ENCODE measurements at places on chromosomes 13 and 19.

GRCh38 chr19:23328211-23328610 lies 67.1 kb downstream of the ZNF91 start:
- no peak for DNase-seq

- DNase-seq, result no peak
Measured at GRCh38 chr19:6769006-6769619, 1.9 kb upstream of the SH2D3A start.

DNA sequence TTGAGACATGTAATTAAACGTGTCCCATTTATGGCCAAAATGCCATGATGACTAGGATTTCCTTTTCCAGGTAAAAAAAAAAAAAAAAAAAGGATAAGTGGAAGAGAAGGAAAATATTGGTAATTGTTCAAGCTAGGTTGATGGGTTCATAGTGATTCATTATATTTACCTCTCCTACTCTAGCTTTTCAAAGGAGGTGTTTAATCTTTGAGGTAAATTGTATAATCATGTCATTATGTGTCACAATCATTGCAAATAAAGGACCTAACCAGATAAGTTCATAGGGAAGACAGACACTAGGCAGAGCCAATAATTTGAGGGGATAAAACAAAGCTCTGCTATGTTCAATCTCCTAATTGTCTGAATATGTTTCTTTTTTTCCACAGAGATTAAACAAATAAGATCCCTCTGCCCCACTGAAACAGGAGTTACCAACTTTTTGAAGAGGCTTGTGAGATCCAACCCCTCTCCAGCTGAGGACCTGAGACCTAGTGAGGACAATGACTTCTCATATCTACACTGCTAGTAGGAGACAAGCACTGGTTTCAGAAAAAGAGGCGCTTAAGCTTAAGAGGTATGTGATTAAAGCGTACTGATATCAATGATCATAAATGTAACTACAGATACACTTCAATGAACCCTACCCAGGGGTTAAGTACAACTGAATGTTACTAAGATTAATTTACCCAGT lies 61.4 kb downstream of the USP12 start:
- no peak for DNase-seq

DNA sequence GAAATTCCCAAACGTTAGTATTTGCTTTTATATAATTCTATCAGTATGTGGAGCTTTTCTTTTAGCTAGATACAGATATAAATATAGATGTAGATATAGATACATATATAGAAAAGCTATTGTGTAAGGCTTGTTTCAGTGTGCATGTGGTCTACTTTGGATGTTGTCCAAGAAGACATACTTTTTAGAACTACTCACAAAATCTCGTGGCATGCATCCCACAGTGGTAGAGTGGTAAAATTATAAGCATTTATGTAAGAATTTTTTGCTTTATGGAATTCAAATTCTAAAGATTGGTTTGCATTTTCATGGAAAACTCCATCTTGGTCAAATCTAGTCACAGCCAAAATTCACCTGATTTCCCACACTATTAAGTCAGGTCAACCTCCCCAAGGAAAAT lies 880.4 kb downstream of the EFNB2 start:
- DNase-seq, result no peak

- no peak for DNase-seq
Measured at GRCh38 chr13:99323488-99323887, 16.3 kb upstream of the GPR183 start.

DNA sequence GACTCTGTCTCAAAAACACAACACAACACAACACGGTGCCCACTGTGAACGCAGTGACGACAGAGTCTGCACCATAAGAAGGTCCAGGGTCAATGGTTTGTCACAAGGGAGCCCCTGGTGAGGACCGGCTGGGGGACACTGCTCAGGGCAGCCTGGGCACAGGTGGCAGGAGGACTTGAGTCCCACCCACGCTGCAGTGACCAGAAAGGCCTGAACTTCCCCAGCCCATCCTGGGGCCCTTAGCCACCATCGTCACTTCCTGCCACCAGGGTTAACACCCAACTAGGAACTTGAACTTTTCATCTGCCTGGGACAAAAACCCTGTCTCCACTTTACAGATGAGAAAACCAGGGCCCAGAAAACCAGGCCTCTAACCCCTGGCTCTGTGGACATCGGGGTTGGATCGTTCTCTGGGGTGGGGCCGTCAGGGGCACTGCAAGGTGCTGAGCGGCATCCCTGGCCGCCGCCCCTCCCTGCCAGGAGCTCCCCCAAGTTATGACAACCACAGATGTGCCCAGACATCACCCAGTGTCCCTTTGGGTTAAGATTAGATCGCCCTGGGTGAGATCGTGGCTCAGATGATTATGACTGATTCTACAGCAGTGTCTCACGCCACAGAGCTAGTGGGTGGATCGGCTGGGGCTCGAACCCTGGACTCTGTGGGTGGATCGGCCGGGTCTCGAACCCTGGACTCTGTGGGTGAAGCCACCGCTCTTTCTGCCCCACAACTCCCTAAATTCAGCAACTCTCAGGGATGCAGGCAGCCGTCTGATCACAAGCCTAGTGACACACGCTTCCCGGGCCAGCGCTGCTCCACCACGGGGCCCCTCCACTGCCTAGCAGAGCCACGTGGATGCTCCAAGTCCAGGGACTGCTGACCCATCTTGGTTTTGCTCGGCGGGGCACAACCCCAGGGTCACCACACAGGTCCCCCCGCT lies 14.0 kb downstream of the MOB3A start:
- DNase-seq, result peak; percentile 73

GRCh38 chr13:96728463-96728862 lies 265.8 kb downstream of the OXGR1 start:
- DNase-seq, result no peak

GRCh38 chr13:42720113-42720857 lies 61.1 kb upstream of the FAM216B start:
- peak; percentile 30 for DNase-seq

GRCh38 chr13:78758549-78758948 lies 99.6 kb upstream of the OBI1 start:
- no peak for DNase-seq

GRCh38 chr13:46613409-46614049 lies 60.6 kb downstream of the LRCH1 start:
- DNase-seq, result no peak

- DNase-seq, result no peak
Measured at GRCh38 chr19:751501-752341, 809 bp downstream of the MISP start.

GRCh38 chr19:31312009-31312676 lies 37.1 kb downstream of the TSHZ3 start:
- peak; percentile 53 for DNase-seq

DNA sequence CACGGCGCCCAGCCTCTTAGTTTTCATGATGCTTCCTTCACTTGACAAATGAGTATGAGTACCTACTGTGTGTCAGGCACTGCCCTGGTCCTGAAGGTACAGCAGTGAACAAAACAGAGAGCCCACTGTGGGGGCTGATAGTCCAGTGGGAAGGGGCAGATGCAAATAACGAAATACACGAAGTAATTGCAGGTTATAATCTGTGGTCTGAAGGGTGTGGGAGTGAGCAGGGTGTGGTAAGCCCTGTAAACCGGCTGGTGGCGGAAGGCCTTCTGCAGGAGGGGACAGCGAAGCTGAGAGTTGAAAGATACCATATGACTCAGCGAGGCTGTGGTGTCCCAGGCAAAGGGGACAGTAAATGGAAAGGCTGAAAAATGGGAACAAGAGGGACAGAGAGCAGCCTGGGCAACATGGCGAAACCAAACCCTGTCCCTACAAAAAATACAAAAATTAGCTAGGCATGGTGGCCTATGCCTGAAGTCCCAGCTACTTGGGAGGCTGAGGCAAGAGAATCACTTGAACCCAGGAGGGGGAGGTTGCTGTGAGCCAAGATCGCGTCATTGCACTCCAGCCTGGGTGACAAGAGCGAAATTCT lies 60.5 kb downstream of the MAP4K1 start:
- DNase-seq, result peak; percentile 67

DNA sequence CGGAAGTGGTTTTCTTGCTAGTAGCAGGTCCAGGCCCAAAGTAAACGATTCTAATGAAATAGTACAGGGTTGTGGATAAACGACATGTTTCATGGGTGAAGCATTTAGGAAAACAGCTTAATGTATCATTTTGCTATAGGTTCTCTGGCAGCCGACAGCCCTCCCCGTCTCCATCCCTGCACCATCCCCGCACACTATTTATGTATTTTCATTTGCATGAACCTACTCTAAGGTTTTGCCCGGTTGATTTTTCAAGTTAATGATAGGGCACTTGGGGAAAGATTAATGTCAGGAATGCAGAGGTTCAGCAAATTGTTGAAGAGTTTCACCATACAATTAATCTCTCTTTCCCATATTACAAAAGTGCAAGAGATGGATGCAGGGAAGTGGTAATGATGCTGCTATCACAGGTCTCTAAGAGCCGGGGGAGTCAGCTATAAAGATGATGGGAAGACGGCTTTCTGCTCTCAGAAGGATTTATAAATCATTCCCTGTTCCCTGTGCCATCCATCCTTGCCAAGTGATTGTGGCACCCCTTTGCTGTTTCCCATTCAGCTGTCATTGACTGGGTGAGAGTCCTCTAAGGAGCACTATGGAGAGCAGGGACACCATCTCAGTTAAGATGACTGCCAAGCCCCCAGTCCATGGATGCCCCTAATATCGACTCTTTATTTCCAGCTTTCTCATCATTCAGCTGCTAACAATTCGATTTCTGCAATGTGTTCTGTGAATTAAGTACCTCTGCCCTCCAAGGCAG lies 186.3 kb downstream of the IRS2 start:
- no peak for DNase-seq

- peak; percentile 37 for DNase-seq
Measured at GRCh38 chr13:21638319-21639282, 32.3 kb upstream of the FGF9 start.

DNA sequence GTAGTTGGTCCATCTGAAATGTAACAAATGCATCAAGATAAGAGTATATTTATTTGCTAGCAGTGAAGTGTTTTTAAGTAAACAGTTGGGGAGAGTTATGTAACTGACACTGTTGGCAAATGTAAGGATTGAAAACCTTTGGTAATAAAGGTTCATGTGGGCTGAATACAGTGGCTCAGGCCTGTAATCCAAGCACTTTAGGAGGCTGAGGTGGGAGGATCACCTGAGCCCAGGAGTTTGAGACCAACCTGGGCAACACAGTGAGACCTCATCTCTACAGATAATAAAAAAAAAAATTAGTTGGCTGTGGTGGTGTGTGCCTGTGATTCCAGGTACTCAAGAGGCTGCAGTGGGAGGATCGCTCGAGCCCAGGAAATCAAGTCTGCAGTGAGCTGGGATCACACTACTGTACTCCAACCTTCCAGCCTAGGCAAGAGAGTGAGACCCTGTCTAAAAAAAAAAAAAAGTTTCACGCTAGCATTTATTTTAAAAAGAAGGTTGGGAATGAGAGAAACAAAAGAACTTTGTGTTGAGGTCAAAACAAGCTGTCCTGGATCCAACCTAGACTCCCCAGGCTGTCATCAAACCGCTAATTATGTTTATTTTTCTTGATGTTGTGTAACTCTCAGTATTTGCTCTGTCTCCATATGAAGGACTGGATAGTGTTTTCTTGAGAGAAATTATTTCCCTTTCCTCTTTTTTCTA lies 20.7 kb downstream of the SETDB2 start:
- no peak for DNase-seq

GRCh38 chr13:29906432-29907011 lies 56.1 kb upstream of the UBL3 start:
- no peak for DNase-seq

- DNase-seq, result no peak
Measured at GRCh38 chr13:50481936-50482335, 361.6 kb downstream of the DLEU7 start.

DNA sequence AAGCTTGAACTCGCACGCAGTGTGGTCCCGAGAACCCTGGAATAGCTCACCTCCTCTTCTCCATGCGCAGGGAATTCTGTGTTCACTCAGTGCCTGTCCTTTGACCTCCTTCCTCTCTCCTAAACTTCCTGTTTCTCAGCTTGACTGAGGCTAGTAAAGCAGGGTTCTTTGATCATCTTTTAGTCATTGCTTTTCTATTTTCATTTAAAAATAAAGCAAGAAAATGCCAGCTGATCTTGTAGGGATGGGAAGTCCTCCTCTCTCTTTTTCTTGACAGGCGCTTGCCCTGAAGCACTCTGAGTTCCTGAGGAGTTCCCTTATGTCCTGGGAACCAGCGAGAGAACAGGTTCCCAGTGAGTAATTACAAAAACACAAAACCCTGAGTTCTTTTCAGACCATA lies 62.8 kb downstream of the ARHGEF7 start:
- no peak for DNase-seq

DNA sequence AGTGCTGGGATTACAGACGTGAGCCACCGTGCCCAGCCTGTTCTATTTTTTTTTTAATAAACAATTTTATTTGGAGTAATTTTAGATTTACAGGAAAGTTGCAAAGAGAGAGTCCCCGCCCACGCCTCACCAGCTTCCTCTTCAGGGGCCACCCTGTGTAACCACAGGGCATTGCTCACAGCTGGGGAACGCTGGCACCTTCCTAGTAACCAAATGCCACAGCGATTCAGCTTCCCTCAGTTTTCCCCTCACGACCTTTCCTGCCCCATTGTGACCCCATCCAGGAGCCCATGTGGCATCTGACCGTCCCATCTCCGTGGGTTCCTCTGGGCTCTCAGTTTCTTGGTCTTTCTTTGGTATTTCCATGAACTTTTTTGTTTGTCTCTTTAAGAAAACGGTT lies 83.9 kb downstream of the GNG7 start:
- DNase-seq, result peak; percentile 89

- DNase-seq, result no peak
Measured at GRCh38 chr19:8391198-8392016, 1.2 kb downstream of the RAB11B start.

GRCh38 chr13:49418206-49418605 lies 25.7 kb downstream of the CAB39L start:
- DNase-seq, result no peak

DNA sequence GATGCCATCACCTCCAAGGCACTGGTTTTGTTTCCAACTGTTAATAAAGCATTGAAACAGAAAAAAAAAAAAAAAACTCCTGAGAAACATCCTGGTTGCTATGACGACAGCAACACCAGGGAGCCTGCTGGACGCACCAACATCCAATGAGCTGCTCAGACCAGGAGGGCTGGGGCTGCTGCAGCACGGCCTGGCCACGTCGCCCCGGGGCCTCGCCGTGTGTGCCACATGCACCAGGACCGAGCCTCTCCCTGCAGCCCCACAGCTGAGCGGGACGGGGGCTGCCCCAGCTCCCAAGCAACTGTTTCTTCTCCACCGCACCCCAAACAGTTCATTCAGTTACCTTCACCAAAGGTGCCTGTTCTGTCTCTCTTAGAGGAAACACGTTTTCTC lies 54.5 kb downstream of the RASA3 start:
- no peak for DNase-seq

GRCh38 chr19:55451965-55452748 lies 9.1 kb upstream of the SHISA7 start:
- no peak for DNase-seq

DNA sequence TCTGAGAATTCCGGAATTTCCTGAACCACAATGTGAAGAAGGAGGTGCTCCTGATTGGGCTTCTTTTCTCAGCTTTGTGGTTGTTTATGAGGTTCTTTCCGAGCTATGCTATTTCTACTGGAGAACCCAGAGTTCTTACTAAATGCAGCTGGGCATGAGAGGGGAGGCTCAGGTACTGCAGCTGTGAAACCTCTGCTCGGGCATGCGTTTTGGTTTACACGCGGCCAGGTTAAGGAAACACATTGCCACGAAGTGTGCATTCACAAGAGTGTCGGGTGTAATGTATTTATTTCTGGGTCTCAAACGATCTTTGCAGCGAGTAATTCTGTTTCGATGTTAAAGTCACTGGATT lies 661 bp upstream of the MIR17HG start:
- peak; percentile 63 for DNase-seq

- DNase-seq, result no peak
Measured at GRCh38 chr13:53605326-53605725, 576.7 kb downstream of the OLFM4 start.

- peak; percentile 48 for DNase-seq
Measured at GRCh38 chr13:40445557-40445990, 220.9 kb downstream of the FOXO1 start.

GRCh38 chr13:114029866-114030625 lies 56.2 kb upstream of the C13orf46 start:
- no peak for DNase-seq
